T-helper 2 cell (primary cell): ENCODE measurements at places on chromosomes 5 and 9.

GRCh38 chr5:43101491-43101890, 19.2 kb upstream of the ZNF131 start:
- DNase-seq = no peak

GRCh38 chr5:345404-346195, 24.1 kb downstream of the AHRR start:
- no peak for DNase-seq

GRCh38 chr9:32589083-32589723, 16.2 kb upstream of the NDUFB6 start:
- DNase-seq = no peak

DNA sequence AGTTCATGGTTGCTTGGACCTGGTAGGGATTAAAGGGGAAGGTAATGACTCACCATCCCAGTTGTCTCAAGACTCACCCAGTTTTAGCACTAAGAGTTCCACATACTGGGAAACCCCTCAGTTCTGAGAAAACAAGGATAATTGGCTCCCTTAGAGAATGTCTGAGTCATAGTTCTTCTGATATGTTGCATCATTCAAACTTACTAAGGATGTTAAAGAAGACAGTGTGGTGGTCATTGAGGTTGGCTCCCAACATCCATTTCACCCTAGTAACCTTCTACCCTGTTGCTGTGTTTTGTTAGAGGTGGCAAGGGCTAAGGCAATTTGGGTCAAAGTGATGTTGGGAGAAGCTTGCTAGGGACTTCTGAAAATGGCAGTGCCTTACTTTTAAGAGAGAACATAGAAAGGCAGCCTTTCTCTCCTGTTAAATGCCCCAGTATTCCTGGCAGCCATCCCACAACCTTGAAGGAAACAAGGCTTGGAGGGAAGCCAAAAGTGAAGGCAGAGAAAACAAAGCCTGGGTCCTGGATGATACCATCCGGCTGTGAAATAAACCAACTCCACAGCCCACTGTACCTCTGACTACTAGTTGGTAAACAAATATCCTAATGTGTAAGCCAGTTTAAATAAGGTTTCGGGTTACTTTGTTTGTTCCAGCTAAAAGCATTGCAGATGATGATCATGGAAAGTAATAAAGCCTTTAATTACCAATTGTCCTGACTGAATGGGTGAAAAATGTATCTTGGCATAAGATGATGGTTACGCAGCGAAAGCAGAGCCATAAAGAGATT, 80.4 kb upstream of the ADAMTSL1 start:
- no peak for DNase-seq

DNA sequence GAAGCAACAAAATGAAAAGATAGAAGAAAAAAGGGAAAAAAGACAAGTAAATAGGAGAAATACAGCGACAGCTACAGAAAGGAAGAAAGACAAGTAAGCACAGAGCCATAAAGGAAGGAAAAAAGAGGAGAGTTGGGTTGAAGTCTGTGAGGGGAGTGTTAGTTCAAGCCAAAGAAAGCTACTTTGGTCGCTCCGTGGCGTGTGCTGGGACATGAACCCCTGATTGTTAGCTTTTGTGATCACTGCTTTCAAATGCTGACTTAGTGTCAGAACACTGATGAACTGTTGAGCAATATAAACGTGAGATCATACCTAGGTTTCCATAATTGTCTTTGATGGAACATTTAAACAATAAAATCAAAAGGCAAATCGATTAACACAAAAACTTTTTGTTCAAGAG, 370.1 kb downstream of the TMEM161B start:
- DNase-seq = no peak

GRCh38 chr9:114884787-114885452, 45.5 kb downstream of the TNFSF8 start:
- DNase-seq = no peak
